ENCODE measurements at places on chromosomes 4 and X. TPM values are rescaled to one million over a fixed set of nuclear protein-coding genes. Genes with fewer than 3 reads are reported as not detected.

The SLC10A4 gene
- not detected for total RNA-seq

The ATRX gene
- 85.6 TPM for total RNA-seq

The CXorf49 gene
- total RNA-seq: not detected

The USP26 gene
- not detected for total RNA-seq

The MND1 gene
- 27.9 TPM for total RNA-seq

The USP17L24 gene
- not detected for total RNA-seq

The CCNQ gene
- 14.0 TPM for total RNA-seq

The PABPC1L2A gene
- not detected for total RNA-seq

The RAB33A gene
- 34.8 TPM for total RNA-seq

The SCRG1 gene
- not detected for total RNA-seq

The MTMR8 gene
- total RNA-seq: 8.0 TPM

The PNMA6E gene
- total RNA-seq: not detected

The CLDN22 gene
- not detected for total RNA-seq

The TSPYL2 gene
- 49.6 TPM for total RNA-seq

The NAP1L2 gene
- 1.9 TPM for total RNA-seq

The S100G gene
- not detected for total RNA-seq

The ENPP6 gene
- 0.07 TPM for total RNA-seq

The LINC00632 gene
- total RNA-seq: 0.07 TPM

The MAGEA1 gene
- total RNA-seq: not detected

The PF4V1 gene
- total RNA-seq: not detected

The COX7B gene
- total RNA-seq: 284 TPM

The GABRG1 gene
- not detected for total RNA-seq

The TMEM154 gene
- total RNA-seq: 13.4 TPM

Measured in activated naive CD4-positive, alpha-beta T cell treated with anti-CD3 and anti-CD28 coated beads, Interleukin-2, amount 50 U/mL, for 72 hours (primary cell).